ENCODE measurements at places on chromosomes 2 and 18. TPM values are rescaled to one million over a fixed set of nuclear protein-coding genes. Genes with fewer than 3 reads are reported as not detected.

DNA sequence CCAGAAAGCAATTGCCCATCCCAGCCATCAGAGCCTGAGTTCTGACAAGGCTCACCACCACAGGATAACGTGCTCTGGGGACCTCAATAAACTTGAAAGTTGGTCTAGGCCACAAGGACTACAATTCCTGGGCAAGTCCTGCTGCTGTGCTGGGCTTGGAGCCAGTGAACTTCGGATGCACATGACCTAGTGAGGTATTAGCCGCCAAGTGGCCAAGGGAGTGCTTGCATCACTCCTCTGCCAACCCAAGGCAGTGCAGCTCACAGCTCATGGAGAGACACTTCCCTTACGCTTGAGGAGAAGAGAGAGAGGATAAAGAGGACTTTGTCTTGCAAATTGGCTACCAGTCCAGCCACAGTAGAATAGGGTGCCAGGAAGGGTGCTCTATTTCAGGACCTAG is 219.6 kb downstream of the MBD2 start:
- DNase-seq: no peak

GRCh38 chr2:155842103-155842502 is 490.4 kb downstream of the NR4A2 start:
- DNase-seq: no peak

DNA sequence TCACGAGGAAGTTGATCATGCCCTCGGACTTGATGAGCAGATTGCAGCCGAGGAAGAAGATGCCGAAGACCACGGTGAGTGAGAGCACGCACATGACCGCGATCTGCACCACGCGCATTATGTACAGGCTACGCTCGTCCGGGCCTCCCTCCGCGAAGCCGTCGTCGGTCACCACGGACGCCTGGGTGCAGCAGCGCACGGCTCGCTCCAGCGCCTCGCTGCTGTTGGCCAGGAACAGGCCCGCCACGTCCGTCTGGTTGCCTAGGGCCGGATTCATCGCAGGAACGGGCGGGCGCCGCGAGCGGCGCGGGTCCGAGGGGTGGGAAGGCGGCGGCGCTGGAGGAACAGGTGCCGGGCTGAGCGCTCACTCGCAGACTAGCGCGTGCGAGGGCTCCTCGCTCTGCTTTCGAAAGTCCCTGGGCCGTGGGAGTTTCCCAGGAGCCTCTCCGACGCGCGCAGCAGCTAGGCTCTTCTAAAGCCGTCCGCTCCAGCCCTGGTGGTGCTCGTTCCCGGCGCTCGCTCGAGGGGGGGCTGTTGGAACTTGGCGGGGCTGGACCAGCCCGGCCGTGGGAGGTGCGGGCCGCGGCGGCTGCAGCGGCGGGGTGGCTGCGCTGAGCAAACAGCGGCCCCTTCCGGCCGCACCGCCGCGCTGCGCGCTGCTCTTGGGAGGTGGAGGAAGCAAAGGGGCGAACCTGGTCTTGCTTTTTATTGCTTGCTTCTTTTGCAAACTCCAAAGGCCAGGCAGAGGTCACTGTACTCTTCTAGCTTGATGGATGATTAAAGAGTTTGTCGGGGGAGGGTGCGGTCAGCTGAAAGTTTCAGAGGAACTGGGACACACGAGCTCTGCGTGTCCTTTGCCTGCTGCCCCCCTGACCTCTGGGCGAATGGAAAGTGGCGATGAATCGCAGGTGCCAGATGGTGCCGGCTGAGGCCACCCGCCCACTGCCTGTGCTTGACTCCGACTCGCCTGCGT is at the start of gene RPRM:
TSS of gene RPRM (minus strand) at position 474 of the 973 bp plus-strand sequence. CDS start at position 277, 197 bp downstream.
- peak; percentile 73 for DNase-seq

- DNase-seq: peak; percentile 29
Observed at GRCh38 chr2:119369845-119370244, 3.1 kb downstream of the DBI start.

- DNase-seq: no peak
Observed at GRCh38 chr2:139201516-139201915, 421.3 kb upstream of the NXPH2 start.

- no peak for DNase-seq
Observed at GRCh38 chr2:168662651-168663208, 139.7 kb upstream of the NOSTRIN start.

GRCh38 chr2:120609826-120610395 is 125.8 kb upstream of the GLI2 start:
- no peak for DNase-seq

DNA sequence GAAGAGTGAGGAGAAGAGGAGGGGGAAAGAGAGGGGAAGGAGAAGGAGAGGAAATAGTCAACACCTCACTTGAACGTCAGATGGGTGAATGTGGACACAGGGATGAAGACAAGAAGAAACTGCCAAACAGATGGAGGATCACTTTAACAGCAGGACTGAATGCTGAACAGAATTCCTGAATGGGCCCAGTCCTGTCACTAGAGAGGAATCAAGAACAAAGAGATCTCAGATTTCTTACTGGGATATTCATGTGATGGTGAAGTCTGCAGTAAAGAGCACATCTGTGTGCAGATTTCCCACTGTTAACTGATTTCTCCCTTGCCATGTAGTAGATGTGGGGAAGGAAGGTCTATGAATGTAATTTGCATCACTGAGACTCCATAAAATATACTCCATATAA is 135.4 kb downstream of the L3MBTL4 start:
- DNase-seq: no peak

DNA sequence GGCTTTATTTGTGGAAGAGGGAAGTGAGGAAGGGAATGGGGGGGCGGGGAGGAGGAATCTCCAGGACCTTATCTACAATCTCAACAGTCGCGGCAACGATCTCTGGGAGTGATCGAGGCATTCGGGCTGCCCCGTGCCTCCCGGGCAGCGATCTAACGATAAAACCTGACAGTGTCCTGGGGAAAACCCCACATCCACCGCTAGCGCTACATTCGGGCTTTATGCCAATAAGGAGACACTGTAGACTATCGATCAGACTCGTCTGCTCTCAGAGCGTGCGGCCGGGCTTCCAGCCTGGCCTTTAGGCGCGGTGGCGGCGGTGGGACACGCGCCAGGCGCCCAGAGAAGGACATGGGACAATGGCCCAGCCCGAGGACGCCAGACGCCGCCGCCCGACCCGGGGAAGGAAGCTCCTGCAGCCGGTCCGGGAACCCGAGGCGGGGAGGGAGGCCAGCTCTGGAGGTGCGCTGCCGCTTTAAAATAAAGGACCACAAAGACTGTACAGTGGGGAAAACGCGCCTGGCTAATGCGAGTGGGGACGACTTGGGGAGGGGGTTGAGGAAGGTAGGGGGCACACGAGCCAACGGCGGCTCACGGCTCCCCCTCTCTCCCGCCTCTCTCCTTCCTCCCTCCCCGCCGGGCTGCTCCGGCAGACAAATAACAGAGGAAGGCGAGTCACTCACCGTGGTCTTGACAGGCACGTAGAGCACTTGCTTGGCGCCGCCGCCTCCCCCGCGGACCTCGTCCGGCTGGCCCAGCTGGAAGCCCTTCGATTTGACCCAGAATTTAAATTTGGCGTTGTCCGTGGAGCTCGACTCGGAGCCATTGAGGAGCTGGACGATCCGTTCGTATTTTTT is 2.2 kb downstream of the NOL4 start:
- DNase-seq: peak; percentile 30

- DNase-seq: no peak
Observed at GRCh38 chr2:240972636-240973521, 25.5 kb upstream of the SNED1 start.

DNA sequence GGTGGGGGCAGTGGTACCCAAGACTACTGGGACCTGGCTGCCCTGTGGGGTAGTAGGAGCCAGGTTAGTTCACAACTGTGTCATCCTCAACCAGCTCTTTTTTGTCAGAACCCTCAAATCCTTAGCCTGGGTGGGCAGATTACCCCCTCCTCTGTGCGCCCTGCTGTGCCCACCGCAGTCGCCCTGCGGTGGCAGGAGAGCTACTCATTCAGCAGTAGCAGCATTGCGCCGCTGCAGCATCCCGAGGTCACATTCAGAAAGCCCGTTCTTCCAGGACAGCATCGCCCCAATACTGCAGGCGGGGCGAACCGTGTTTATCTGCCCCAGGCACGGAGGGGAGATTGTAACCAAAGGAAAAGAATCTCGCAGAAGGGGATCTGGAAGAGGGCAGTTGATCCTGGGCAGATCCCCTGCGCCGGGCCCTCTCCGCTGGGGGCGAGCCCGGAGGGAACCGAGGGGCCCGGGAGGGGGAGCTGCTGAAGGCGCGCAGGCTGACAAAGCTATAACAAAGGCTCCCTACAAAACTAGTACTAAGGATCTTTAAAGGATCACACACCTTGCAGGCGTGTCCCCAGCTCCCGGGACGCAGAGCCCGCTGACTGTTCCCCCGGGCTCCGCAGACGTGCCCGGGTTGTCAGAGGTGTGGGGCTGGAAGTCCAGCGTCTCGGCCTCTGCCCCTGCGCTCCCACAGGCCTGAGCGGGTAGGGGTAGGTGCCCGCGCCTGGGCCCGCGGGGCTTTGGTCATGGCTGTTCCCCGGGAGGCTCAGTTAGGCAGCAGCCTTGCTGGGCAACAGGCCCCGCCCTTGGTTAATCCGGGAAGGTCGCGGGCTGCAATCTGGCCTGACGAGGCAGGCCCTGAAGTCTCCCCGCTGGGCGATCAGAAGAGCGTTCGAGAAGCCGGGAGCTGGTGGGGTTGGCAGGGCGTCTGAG is 13.2 kb downstream of the POU3F3 start:
- no peak for DNase-seq

DNA sequence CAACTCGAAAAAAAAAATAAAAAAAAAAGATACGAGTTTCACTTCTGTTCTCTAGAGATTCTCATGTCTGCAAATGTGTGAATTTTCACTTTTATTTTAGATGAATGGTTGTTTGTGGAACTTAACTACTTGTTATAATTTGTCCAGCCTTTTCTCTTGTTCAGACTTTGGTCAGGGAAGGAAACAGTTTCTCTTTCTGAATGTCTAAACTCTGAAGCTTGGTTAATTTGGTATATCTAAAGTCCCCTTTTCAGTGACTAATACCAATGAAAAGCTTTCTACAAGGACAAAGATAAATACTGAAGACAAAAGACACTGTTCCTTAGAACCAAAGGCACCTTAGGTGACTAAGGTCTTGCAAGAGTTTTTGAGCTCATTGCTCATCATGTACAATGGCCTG is 144.4 kb upstream of the PIEZO2 start:
- DNase-seq: no peak

GRCh38 chr2:184186436-184186835 is 411.9 kb upstream of the ZNF804A start:
- no peak for DNase-seq

DNA sequence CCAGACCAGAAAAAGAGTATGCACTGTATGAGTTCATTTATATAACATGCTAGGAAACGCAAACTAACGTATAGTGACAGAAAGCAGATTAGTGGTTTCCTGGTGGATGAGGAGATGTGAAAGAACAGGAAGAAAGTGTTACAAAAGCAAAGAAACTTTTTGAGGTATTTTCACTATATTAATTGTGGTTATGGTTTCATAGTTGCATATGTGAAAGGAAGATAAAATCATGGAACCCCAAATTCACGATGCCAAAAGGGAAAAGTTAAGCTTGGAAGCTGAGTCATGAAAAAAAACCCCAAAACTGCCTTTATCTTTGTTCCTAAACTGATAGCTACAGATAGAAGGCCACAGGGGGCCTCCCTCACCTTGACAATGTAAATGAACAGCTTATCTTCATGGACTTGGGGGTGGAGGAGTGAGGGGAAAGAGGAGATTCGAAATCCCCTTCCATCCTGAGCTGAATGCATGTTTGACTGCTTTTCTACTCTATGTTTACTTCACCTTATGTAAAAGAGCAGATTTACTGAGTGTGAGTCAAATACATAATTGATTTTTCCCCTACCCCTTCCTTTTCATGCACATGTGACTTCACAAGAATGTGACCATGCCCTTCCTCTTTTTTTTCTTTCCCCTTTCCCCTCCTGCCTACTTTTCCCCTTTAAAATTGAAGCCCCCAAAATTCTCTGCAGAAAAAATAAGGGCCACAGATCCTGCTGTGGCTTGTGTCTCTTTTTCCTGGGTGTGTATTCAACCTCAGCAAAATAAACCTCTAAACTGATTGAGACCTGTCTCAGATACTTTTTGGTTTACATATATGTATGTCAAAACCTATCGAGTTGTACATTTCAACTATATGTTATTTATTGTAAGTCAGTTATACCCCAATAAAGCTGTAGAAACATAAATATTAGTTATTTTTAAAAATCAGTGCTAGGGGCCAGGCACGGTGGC is 100.1 kb upstream of the TLK1 start:
- DNase-seq: no peak

DNA sequence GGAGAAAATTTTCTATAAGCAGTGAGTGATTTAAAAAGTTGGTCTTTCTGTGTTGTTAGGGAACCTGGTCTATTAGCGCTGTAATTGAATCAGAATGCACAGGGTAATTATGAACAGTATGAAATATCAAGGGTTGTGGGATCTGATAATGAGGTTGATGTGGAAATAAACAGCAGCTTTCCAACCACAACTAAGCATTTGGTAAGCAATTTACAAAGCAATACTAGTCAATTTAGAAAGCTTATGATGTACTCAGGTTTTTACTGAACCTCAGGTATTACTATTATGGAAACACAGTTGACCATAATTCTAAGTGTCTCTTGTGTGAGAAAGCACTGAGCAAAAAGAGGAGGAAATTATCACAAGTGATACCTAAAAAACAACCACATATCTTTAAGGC is 11.0 kb upstream of the SMCHD1 start:
- no peak for DNase-seq

GRCh38 chr2:206873423-206873822 is 65.9 kb upstream of the CPO start:
- DNase-seq: no peak

- DNase-seq: no peak
Observed at GRCh38 chr2:64681479-64681967, 27.8 kb upstream of the SERTAD2 start.

DNA sequence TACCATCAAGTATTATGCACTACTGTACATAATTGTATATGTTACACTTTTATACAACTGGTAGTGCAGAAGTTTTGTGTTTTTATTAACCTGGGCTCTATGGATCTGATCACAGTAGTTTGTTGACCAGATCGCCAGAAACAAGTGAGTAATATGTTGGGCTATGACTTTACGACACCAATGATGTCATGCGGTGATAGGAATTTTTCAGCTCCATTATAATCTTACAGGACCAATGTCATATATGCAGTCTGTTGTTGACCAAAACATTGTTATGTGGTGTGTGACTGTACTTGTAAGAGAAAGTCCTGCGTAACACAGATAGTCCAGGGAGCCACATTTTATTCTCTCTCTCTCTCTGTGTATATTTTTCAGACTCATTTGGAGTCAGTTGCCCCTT is 4.5 kb upstream of the ACOXL start:
- no peak for DNase-seq

Gene STK39
- total RNA-seq: 16.8 TPM

Gene PDE11A
- 0.89 TPM for total RNA-seq

Gene XDH
- not detected for total RNA-seq

Gene GAL3ST2
- not detected for total RNA-seq

Gene NMUR1
- total RNA-seq: not detected

Gene OTX1
- total RNA-seq: not detected

Gene CLEC4F
- total RNA-seq: 0.16 TPM

Gene PRR30
- total RNA-seq: not detected

Gene COL4A4
- 3.6 TPM for total RNA-seq

Gene MARCHF4
- not detected for total RNA-seq

Gene TCF4
- total RNA-seq: 69.8 TPM

Gene WDR43
- total RNA-seq: 36.5 TPM

Gene PROM2
- 0.63 TPM for total RNA-seq

Gene LYPD6
- total RNA-seq: 0.55 TPM

Gene SCN2A
- not detected for total RNA-seq

Gene FAM110C
- 2.0 TPM for total RNA-seq
